ENCODE measurements at places on chromosomes 12 and 14.

GRCh38 chr14:71485833-71486232, 446.4 kb upstream of the RGS6 start:
- DNase-seq, result no peak

GRCh38 chr14:95445676-95446075, 70.8 kb downstream of the SYNE3 start:
- no peak for DNase-seq

- DNase-seq, result peak; percentile 80
These were observed 258.6 kb downstream of the MSRB3 start for GRCh38 chr12:65536876-65537681.

- no peak for DNase-seq
These were observed 349.0 kb downstream of the RAD51B start for GRCh38 chr14:68168460-68169109.

- DNase-seq, result no peak
These were observed 16.0 kb downstream of the FIGNL2 start for GRCh38 chr12:51832354-51833107.

All from left hindlimb (tissue), 1 donor.